ENCODE measurements at places on chromosomes 7 and 10. TPM values are rescaled to one million over a fixed set of nuclear protein-coding genes. Genes with fewer than 3 reads are reported as not detected.

DNA sequence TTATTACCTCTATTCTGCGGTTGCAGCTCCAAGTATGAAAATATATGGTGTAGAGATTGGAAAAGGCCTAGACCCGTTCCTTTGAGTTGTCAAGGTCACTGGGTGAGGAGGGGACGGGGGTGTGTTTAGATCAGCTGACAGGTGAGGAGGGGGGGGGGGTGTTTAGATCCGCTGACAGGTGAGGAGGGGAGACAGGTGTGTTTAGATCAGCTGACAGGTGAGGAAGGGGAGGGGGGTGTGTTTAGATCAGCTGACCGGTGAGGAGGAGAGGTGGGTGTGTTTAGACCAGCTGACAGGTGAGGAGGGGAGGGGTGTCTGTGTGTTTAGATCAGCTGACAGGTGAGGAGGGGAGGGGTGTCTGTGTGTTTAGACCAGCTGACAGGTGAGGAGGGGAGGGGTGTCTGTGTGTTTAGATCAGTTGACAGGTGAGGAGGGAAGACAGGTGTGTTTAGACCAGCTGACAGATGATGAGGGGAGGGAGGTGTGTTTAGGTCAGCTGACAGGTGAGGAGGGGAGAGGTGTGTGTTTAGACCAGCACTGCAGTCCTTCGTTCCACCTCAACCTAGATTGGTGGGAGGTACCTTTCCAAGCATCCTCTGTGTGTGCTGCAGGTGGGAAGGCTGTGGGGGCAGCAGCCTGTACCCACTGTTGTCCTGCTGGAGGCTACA is 655.0 kb upstream of the ADARB2 start:
- no peak for DNase-seq
- no peaks in the 10 kb centered on the region for H3K36me3 ChIP-seq
- no peak overlapping the region for H3K4me3 ChIP-seq
- H3K27ac ChIP-seq = no peak overlapping the region
- no peaks in the 10 kb centered on the region for H3K4me1 ChIP-seq

DNA sequence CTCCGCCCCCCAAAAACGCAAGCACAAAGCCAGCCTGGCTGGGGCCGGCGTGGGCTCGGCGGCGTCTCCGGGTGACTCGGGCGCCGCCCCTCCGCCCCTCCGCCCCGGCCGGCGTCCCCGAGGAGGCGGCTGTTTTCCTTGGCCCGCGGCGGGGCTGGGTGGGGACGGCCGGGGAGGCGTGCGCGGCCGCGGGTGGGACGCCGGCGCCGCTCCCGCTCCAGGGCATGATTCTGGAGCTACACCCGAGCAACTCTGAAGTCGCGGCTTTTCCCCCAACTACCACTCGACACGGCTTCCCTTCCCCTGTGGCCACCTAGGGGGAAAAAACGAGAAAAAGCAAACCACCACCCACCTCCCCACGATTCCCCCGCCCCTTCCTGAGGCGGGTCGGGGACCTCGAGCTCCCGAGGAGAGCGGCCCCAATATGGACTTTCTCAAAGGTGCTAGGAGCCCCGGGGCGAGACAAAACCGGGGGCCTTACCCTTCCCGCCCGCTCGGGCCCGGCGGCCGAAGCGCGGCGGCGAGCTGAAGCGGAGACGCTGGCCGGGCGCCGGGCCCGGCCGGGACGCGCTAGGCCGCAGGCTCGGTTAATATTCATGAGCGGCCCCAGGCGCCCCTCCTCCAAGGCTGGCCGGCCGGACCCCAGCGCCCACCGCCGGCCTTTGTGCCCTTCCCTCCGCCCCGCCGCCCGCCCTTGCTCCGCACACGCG is 856 bp downstream of the ARHGAP21 start:
- H3K27me3 ChIP-seq = no peaks in the 10 kb centered on the region
- peak overlapping the region; percentile 85 for H3K4me3 ChIP-seq
- peak overlapping the region; percentile 91 for H3K27ac ChIP-seq
- peaks cover 4% of the 10 kb centered on the region for H3K36me3 ChIP-seq
- peaks cover 4% of the 10 kb centered on the region for H3K4me1 ChIP-seq

The WDFY4 gene
- total RNA-seq = not detected

DNA sequence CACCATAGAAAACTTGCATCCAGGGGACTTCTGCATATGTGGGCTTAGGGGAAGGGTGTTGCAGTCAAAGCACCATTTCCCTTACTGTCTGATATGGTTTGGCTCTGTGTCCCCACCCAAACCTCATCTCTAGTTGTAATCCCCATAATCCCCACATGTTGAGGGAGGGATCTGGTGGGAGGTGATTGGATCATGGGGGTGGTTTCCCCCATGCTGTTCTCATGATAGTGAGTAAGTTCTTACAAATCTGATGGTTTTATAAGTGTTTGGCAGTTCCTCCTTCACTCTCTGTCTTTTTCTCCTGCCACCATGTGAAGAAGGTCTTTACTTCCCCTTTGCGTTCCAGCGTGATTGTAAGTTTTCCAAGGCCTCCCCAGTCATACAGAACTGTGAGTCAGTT is 177.4 kb downstream of the ADK start:
- no peak overlapping the region for H3K4me3 ChIP-seq
- no peaks in the 10 kb centered on the region for H3K27me3 ChIP-seq
- H3K27ac ChIP-seq = no peak overlapping the region

DNA sequence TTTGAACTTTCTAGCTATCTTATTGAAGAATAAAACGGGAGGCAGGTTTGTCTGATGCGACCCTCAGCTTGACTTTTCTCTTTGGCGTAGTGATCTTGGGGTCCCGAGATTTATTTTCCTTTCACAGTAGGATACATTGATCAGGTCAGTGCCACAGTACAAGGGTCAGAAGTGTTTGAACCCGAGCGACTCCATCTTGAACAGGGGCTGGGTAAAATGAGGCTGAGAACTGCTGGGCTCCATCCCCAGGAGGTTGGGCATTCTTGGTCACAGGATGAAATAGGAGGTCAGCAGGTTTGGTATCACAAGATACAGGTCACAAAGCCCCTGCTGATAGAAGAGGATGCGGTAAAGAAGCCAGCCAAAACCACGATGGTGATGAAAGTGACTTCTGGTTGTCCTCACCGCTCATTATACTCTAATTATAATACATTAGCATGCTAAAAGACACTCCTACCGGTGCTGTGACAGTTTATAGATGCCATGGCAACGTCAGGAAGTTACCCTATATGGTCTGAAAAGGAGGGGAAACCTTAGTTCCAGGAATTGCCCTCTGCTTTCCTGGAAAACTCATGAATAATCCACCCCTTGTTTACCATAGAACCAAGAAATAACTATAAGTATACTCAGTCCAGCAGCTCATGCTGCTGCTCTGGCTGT is 3.0 kb upstream of the TECPR1 start:
- no peaks in the 10 kb centered on the region for H3K27me3 ChIP-seq
- H3K4me1 ChIP-seq = peaks cover 5% of the 10 kb centered on the region
- no peaks in the 10 kb centered on the region for H3K36me3 ChIP-seq

- no peaks in the 10 kb centered on the region for H3K4me1 ChIP-seq
- H3K27ac ChIP-seq = no peak overlapping the region
- no peak overlapping the region for H3K4me3 ChIP-seq
- H3K36me3 ChIP-seq = peaks cover 36% of the 10 kb centered on the region
- DNase-seq = peak; percentile 14
Measured at GRCh38 chr10:100980711-100981110, 6.6 kb downstream of the MRPL43 start.

GRCh38 chr7:134289423-134289822 is 27.3 kb downstream of the SLC35B4 start:
- no peaks in the 10 kb centered on the region for H3K27me3 ChIP-seq
- H3K36me3 ChIP-seq = peaks cover 4% of the 10 kb centered on the region
- no peak for DNase-seq
- H3K27ac ChIP-seq = no peak overlapping the region

DNA sequence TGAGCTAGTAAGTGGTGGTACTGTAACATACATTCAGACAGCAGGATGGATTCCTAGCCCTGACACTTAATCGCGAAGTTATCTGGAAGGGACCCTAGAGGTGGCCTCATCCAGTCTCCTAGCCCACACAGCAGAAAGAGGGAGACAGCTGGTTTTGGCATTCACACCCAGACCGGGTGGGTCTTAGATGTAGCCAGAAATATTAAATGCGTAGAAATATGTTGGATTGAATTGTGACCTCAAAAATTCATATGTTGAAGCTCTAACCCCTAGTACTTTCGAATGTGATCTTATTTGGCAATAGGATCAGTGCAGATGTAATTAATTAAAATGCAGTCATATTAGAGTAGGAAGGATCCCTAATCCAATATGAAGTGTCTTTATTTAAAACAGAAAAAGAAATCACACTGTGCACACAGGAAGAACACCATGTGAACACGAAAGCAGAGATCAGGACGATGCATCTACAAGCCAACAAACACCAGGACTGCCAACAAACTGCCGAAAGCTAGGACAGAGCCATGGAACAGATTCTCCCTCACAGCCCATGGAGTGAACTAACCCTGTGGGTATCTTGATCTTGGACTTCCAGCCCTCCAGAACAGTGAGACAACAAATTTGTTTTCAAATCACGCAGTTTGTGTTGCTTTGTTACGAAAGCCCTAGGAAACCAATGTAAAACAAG is 2.9 kb upstream of the XPNPEP1 start:
- no peak for DNase-seq
- H3K4me1 ChIP-seq = no peaks in the 10 kb centered on the region
- no peaks in the 10 kb centered on the region for H3K27me3 ChIP-seq
- H3K27ac ChIP-seq = no peak overlapping the region

DNA sequence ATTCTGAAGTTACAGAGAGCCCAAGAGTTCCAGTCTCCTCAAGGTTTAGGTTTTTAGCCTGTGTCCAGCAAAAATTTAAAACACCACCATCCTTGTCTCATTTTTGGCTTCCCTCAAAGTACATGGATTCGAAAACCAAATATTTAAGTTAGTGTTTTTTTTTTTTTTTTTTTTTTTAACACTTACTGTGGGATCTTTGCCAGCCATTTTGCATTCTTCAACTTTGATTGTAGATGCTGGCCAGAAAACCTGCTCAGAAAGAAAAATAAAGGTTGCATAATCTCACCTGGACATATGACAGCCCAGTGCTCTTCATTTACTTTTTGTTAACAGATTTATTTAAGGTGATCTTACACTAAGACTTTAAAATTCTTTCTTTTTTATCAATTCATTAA is 91.6 kb downstream of the SEMA3C start:
- H3K27me3 ChIP-seq = peaks cover 29% of the 10 kb centered on the region
- DNase-seq = no peak
- no peak overlapping the region for H3K27ac ChIP-seq

The CRYGN gene
- 3.9 TPM for total RNA-seq

The GRM3 gene
- total RNA-seq = 1.7 TPM

The ANXA8 gene
- total RNA-seq = 0.19 TPM

The BUB3 gene
- total RNA-seq = 111 TPM

The ST8SIA6 gene
- 0.46 TPM for total RNA-seq

The SORBS1 gene
- total RNA-seq = 17.9 TPM

DNA sequence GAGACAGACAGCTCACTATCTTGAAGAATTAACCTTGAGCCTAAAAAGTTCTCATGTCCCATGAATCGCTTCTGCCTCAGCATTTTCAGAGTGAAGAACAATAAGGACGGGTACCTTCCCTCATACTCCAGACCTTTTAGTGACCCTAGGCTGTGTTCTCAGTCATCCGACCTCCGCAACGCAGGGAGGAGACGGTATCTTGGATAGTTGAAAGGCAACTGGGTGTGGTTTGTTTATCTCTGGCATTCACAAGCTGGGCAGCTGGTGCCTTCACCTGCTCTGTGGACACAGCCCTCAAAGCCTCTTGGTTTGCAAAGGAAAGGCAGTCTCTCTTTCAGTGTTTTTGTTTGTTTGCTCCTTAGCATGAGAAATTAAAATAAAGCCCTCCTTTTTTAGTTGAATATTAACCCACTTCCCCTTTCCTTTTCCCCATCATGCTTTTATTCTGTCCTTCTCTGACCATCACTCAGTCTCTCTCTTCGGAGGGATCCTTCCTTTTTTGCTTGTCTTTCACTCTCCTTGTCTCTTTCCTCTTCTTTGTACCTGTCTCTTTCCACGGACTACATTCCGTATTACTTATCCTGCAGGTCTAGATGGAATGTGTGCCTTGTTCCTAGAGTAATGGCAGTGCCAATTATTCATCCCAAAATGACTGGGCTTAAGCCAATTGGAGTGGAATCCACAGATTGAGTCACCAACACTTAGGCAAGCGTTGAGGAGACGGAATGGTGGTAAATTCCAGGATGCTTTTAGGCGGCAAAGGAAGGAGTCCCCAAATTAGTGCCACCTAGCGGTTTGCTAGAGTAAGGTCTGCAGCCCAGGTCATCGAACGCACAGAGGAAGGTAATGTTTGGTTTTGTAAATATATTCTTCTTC is 45.8 kb downstream of the PRR15 start:
- H3K27ac ChIP-seq = no peak overlapping the region
- H3K27me3 ChIP-seq = no peaks in the 10 kb centered on the region
- H3K4me3 ChIP-seq = no peak overlapping the region
- H3K36me3 ChIP-seq = no peaks in the 10 kb centered on the region
- peaks cover 14% of the 10 kb centered on the region for H3K4me1 ChIP-seq
- peak; percentile 83 for DNase-seq

DNA sequence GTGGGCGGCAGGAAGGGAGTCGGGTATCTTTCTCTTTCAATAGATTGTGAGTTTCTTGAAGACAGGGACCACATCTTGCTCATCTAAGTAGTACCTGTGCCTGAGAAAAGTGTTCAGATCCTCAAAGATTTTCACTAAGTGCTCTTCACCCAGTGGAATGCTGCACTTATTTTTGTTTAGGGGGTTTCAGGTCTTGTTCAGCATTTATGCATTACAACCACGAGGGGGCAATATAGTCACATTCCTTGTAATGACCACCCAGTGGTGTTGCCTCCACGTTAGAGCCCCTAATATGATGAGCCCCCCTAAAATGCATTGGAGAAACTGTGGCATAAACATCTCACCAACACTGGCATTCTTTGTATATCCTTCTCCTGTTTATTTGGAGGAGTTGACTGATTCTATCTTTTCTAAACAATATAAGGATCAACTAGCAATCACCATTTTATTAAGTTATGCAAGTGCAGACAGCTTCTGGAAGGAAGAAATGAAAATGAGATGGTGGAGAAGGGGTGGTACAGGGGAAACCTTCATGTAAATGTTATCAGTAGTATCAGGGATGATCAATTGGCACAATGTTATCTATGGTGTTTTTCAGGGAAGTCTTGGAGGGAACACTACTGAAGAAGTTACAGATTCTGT is 3.1 kb upstream of the PAPSS2 start:
- no peak overlapping the region for H3K27ac ChIP-seq
- peaks cover 8% of the 10 kb centered on the region for H3K4me1 ChIP-seq
- DNase-seq = peak; percentile 57
- no peak overlapping the region for H3K4me3 ChIP-seq
- H3K36me3 ChIP-seq = no peaks in the 10 kb centered on the region
- H3K27me3 ChIP-seq = no peaks in the 10 kb centered on the region

The GPER1 gene
- 0.54 TPM for total RNA-seq

DNA sequence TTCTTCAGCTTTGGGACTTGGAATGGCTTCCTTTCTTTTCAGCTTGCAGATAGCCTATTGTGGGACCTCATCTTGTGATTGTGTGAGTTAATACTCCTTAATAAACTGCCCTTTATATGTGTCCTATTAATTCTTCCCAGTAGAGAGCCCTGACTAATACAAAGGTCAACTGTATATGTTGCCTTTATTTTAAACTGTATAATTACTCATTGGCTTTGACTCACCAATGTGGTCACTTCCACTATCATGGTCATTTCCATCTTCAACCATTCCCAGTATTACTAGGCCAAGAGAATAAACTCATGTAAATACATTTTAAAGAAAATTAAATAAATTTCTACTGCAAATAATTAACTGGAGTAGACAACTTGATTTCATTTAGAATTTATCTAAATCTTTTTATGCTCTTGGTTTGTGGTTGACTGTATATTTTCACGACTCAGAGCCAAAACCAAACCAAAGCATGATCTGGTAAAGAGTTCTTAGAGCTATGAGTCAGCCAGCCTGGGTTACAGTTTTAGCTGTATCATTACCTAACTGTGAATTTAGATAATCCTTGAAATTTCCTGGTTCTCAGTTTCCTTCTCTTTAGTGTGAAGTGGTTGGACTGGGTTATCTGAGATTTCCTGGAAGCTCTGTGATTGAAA is 188.4 kb downstream of the PPP1R3A start:
- no peaks in the 10 kb centered on the region for H3K4me1 ChIP-seq
- H3K36me3 ChIP-seq = no peaks in the 10 kb centered on the region
- no peak overlapping the region for H3K4me3 ChIP-seq
- no peak overlapping the region for H3K27ac ChIP-seq
- H3K27me3 ChIP-seq = no peaks in the 10 kb centered on the region

Data from endodermal cell (in vitro differentiated cells).